ENCODE measurements at places on chromosomes 6 and 20.

DNA sequence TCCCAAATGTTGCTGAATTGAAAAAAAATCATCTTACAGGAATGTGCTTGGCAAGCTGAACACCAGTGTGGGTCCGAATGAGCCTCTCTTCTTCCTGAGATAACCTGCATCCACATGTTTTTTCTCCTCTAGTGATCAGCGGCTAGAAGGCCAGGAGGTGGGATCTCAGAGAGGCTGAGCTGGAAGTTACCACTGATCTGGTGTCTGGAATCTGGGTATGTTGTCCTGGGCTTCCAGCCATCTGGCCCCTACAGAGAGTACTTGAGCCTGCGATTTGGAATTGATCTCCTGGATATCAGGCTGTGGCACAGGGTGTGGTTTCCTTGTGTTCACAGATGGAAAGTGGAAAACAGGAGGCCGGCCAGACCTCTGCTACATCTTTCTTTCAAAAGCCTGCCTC is 35.9 kb downstream of the SULF2 start:
- DNase-seq: no peak

GRCh38 chr6:165833355-165833754 is 170.3 kb upstream of the PDE10A start:
- DNase-seq: no peak

DNA sequence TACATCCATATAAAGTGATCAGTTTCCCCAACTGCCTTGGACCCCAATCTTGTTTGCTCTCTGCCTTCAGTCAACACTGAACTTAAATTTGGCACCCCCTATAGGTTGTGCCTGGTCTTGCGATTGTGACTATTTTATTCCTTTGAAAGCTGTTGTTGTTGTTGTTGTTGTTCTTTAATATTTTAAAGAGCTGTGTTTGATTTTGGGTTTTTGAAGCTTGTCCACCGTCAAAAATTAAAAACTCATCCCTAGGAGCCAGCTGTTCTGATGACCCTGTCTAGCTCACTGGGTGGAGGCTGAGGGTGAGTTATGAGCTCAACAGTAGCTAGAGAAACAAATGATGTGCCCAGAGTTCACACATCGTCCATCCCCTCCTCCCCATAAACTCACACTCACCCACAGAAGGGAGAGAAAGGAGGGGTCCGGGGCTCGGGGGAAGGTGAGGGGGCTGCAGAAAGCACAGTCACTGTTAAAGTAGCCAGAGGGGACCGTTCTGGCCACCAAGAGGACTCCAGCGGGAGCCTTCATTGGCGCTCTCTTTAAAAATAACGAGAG is 4.0 kb downstream of the SIM1 start:
- no peak for DNase-seq

- DNase-seq: no peak
Observed at GRCh38 chr20:44171775-44172571, 15.0 kb downstream of the JPH2 start.

- no peak for DNase-seq
Observed at GRCh38 chr6:24284006-24284405, 73.9 kb downstream of the DCDC2 start.

DNA sequence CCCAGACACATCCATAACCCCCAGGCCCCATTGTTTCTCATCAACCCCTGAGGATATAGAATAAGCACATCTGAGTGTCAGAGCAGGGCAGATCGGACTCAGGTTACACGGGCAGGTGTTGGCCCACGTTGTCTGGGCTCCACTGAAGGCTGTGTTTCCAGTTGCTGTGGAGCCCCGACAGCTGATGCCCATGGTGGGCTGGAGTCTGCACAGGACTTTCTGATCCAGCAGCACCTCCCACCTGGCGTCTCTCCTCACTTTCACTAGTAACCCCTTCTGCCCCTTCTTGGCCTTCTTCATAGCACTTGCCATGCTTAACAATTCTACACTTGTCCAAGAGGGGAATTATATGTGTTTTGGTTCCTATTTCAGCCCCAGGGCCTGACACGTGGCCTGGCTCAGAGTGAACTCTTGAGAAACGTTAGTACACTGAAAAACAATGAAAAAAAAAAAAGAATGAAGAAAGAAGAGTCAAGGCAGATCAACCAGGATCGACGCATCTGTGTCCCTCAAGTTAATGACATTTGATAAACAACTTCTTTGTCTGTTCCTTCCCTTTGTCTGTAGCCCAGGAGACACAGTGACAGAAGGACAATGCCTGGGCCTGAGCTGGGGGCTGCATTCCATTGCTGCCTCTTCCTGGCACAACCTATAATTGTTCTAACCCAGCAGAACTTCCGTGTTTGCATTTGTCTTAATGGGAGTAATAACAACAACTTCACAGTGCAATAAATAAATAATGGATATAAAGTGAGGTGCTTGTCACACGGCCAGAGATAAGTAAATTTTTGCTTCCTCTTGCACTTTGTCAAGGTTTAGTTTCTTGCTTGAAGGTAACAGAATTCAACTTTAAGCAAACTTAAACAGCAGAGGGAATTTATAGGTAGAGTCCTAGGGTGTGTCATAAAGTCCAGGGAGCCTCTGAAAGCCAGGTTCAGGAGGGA is 224.2 kb upstream of the SSTR4 start:
- DNase-seq: no peak

GRCh38 chr6:36954262-36954931 is at the start of gene PI16:
PI16 (plus strand) TSS chr6:36954738; CDS start chr6:36954761, 23 bp downstream.
- no peak for DNase-seq

DNA sequence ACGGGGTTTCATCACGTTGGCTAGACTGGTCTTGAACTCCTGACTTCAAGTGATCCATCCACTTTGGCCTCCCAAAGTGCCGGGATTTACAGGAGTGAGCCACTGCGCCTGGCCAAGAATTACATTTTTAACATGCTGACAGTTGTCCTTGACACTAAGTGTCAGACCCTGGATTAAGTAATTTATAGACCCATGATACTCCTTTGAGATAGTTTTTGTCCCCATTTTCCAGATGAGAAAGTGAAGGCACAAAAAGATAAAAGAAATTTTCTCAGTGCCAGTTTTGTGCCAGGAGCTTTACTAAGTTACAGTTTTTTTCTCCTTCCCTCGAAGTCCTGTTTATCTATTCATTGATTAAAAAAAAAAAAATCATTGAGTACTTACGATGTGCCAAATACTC is 9.8 kb upstream of the EDEM2 start:
- DNase-seq: no peak

- DNase-seq: no peak
Observed at GRCh38 chr6:43943099-43943766, 173.2 kb downstream of the VEGFA start.

DNA sequence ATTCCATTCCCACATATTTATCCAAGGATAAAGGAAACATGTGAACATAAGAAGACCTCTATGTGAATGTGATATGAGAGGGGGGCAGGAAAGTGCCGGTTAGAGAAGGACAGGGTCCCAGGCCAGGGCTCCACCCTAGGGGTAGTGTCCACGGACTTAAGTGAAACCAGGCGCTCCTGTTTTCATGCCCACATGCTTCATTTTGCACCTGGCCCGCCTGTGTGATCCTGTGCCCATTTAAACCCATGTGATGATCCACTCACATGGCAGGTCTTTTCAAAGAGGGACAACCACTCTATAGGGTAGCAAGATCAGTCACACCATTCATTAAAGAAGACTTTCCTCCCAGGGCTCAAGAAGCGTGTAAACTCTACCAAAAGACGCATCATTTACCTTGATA is 865.3 kb upstream of the GJE1 start:
- no peak for DNase-seq

- no peak for DNase-seq
Observed at GRCh38 chr6:111987295-111987694, 66.6 kb upstream of the CCN6 start.

GRCh38 chr6:154249499-154250298 is 106.9 kb downstream of the IPCEF1 start:
- no peak for DNase-seq

- no peak for DNase-seq
Observed at GRCh38 chr6:44087623-44088022, 39.6 kb downstream of the MRPL14 start.

- DNase-seq: no peak
Observed at GRCh38 chr20:62088258-62089127, 22.8 kb upstream of the TAF4 start.

- no peak for DNase-seq
Observed at GRCh38 chr6:9948678-9949077, 466.2 kb downstream of the TFAP2A start.
